Activated naive CD8-positive, alpha-beta T cell treated with anti-CD3 and anti-CD28 coated beads, Interleukin-2, amount 50 U/mL, for 24 hours (primary cell): ENCODE measurements at places on chromosomes 2 and 18.

DNA sequence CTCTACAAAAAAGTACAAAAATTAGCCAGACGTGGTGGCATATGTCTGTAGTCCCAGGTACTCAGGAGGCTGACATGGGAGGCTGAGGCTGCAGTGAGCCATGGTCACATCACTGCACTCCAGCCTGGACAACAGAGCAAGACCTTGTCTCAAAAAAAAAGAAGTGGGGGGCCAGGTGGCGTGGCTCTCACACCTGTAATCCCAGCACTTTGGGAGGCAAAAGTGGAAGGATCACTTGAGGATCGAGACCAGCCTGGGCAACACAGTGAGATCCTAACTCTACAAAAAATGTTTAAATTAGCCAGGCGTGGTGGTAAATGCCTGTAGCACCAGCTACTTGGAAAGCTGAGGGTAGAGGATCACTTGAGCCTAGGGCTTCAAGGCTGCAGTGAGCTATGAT lies 23.1 kb downstream of the KCNG3 start:
- no peak for DNase-seq

DNA sequence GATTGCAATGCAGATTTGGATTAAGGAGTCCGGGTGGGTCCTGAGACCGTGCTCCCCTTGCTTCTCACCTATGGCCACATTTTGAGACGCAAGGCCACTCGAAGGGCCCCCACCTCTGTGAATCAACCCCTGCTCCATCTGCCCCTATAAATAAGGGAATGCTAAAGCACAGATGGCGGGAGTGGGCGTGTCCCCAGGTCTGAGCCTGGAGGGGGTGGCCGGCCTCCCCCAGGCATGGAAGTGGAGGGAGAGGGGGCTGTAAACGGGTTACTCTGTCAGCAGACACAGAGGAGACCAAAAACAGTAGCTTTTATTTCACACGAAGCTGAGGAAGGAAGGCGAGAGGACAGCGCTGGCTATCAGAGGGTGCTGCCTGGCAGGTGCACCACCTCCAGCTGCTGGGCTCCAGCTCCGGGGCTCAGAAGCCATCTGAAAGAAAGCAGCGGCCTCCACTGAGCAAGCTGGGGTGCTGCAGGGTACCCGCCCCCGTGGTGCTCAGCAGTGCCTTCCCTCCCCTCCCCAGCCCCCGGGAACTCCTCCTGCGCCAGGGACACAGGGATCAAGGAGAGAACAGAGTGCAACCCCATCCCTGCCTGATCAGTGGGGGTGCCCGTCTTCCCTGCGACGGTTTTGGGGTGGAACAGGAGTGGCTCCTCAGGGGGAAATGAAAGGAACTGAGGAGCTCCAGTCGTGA lies 56.7 kb upstream of the RAB6C start:
- DNase-seq = no peak

- no peak for DNase-seq
Measured at GRCh38 chr2:112662704-112663103, 17.0 kb downstream of the SLC20A1 start.

DNA sequence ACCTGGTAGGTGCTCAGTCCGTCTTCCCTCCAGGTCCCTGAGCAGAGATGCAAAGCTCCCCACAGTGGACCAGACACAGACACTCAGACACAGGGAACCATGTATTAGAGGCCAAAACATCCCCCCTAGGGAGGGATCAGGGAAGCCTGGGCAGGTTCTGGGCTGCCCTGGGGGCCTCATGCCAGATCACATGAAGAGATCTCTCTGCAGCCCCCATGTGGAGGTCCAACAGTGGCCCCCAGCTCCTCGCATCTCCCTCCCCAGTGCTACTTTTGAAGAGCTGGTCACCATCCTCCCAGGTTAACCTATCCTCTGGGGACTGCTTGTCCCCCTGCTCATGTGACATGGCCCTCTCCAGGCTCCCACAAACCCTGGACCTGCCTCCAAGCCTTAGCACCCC lies 10.5 kb upstream of the TNS1 start:
- no peak for DNase-seq

DNA sequence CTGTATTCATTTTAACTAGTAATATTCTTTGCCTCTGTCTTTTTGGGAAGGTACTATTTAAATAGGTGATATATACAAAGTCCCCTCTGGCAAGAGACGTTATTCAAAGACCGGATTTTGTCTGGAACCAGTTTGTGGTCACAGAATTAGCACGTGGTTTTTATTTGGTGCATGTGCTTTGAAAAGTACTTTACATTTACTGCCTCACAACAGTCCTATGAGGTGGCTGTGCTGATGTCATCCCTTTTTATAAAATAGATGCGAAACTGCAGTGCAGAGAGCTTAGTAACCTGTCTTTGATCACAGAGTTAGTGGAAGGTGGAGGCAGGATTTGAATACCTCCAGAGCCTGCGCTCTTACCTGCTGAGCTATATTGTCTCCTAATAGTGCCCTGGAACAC lies 4.0 kb downstream of the LPIN1 start:
- peak; percentile 29 for DNase-seq

- no peak for DNase-seq
Measured at GRCh38 chr2:169086893-169087467, 17.6 kb downstream of the DHRS9 start.

DNA sequence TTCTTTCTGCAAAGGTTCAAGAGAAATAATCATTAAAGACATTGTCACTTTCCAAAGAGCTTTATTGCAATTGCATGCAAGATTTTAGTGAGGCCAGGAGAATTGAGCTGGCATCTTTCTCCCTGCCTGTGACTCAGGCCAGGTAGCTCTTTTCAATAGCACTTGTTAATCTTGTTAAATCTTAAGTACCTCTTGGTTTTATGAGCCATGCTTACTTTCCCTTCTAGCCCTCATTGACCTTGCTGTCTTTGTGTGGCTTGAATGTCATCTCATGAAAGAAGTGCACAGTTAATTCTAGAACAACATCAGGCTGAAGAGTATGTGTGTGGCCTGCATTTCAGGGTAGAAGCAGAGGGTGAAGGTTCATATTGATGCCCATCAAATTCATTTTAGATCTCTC lies 14.8 kb upstream of the LGALSL start:
- no peak for DNase-seq

GRCh38 chr18:12028674-12029073 lies 47.4 kb downstream of the IMPA2 start:
- no peak for DNase-seq

GRCh38 chr2:126512026-126512425 lies 143.9 kb upstream of the GYPC start:
- no peak for DNase-seq

DNA sequence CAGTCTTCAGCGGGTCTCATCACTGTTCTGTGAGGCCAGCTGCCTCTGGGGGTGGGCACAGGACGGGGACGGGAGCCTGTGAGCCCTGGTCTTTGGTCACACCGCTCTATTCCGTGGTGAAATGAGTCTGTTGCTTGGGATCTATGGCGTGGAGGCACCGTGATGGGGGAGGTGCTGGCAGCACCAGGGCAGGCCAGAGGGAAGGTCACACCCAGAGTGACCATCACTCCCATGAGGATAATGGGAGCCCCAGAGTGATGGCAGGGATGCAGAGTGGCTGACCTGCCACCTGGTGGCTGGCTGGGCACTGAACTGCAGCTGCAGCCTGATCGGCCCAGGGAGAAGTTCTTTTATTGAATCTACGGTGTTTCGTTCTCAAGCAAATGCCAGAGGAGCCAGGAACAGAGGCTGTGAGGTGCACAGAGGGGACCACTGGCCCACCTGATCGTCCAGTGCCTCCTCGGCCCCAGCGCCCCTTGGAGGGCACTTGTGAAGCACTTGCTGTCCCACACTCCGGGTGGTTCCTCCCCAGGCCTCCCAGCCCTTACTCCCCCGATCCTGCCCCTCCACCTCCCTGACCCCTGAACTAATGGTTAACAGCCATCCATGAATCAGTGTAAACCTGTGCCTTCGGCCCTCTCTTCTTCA lies 17.9 kb downstream of the KCNIP3 start:
- peak; percentile 3 for DNase-seq
